Heart right ventricle (tissue), 16 donors: ENCODE measurements at places on chromosomes 2 and 18. TPM values are rescaled to one million over a fixed set of nuclear protein-coding genes. Genes with fewer than 3 reads are reported as not detected.

Gene LIMS4
- 1.6 TPM for polyA plus RNA-seq

- H3K27me3 ChIP-seq: no peaks in the 10 kb centered on the region
- H3K4me3 ChIP-seq: no peak overlapping the region
- no peaks in the 10 kb centered on the region for H3K36me3 ChIP-seq
- no peaks in the 10 kb centered on the region for H3K4me1 ChIP-seq
Measured at GRCh38 chr2:191618046-191618780, 59.7 kb upstream of the NABP1 start.

GRCh38 chr18:78563110-78563509, 416.5 kb upstream of the SALL3 start:
- DNase-seq: no peak
- no peak overlapping the region for H3K4me3 ChIP-seq

DNA sequence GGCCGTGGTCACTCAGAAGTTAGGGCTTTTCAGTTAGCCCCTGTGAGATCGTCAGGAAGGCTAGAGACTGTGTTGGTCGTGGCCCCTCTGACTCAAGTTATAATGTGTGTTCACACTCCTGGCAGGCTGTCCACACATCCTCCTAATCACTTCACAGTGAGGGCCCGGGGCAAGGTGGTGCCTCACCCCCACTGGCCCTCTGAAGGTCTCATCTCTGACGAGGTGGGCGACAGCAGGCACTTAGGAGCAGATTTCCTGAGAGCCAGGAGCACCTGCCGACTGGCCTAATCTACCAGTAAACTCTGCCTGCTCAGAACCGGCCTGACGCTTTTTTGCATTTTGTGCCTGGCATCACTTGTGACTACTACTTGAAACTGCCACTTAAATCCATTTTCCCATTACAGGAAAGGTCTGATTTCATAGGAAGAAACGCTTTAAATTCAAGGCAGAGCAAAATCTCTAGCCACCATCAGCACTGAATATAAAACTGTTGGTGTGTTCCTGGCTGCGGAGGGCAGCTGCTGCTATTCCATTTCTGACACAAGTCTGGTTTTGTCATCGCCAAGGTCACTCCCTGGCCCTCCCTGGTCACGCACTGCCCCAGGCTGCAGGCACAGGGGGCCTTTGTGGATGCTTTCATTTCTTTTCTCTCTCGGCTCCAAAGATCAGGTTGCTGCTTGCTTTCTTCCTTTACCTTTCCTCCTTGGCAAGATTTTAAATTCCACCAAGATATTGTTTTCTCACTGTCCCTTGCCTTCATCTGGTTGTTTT, 48.0 kb downstream of the RAB12 start:
- no peaks in the 10 kb centered on the region for H3K36me3 ChIP-seq
- H3K4me1 ChIP-seq: peaks cover 5% of the 10 kb centered on the region
- peaks cover 4% of the 10 kb centered on the region for H3K27me3 ChIP-seq
- no peak for DNase-seq
- H3K4me3 ChIP-seq: no peak overlapping the region
